DMS153 (cell line): ENCODE measurements at places on chromosomes 11 and 22.
A peak's percentile ranks its signal among the peaks of the same experiment; 100 is the strongest.

- no peak for DNase-seq
Measured at GRCh38 chr11:117705866-117706265, 91.2 kb downstream of the DSCAML1 start.

- no peak for DNase-seq
Measured at GRCh38 chr11:121933694-121934093, 182.3 kb downstream of the BLID start.

DNA sequence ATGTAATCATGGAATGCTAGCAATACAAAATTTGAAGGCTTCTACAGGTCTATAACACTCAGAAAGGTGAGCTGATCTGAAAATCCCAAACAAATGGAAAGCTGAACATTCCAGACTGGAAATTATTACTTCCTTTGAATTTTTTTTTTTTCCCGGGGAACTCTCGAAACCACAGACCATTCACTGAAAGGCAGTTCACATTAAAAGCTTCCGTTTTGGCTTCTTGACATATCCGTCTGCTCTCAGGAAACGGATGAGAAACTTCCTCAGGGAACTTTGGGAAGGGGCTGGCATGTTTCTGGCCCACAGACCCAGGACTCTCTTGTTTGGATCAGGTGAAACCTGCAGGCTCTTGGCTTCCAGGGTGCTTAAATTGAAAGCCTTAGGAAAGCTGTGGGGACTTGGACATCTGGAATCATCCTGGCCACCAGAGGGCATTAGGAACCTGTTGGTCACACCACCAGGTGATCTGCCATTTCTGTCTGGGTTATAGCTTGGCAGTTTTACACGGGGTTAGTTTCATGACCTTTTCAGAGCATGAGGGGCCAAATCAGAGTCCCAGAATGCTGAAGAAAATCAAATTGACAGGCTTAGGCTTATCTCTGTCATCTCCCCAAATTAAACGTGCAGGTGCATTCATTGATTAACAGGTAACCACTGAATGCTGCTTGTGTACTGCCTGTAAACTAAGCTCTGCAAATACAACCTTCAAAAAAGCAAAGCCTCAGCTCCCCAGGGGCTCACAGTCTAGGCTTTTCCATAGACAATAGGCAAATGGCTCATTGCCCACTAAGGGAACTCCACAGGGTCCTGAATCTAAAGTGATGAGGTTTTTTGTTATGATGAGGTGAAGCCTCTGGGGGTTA, 22.7 kb upstream of the GRAMD1B start:
- peak; percentile 72 for DNase-seq

GRCh38 chr22:37500745-37501609, 14.8 kb upstream of the MFNG start:
- DNase-seq: no peak

DNA sequence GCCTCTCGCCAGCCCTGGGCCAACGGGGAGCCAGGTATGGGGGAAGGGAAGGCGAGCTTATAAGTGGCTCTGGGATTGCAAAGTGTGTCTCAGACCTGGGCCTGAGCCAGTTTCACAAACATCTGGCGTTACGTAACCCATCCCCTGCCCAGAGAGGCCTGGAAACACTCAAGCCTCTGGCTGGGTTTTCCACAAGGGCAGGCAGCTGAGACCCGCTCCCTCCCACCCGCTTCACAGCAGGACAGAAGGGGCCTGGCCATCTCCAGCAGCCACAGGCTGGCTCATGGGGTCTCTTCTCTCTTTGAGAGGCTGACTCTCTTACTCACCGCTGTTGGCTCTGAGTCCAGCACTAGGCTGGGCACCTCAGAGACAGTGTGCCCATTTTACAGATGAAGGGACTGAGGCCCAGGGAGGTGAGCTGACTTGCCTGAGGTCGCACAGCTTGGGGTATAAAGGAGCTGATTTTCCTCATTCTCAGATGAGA, 44.5 kb downstream of the TRIOBP start:
- DNase-seq: peak; percentile 67

- no peak for DNase-seq
Measured at GRCh38 chr22:18005201-18005926, 19.0 kb downstream of the MICAL3 start.

DNA sequence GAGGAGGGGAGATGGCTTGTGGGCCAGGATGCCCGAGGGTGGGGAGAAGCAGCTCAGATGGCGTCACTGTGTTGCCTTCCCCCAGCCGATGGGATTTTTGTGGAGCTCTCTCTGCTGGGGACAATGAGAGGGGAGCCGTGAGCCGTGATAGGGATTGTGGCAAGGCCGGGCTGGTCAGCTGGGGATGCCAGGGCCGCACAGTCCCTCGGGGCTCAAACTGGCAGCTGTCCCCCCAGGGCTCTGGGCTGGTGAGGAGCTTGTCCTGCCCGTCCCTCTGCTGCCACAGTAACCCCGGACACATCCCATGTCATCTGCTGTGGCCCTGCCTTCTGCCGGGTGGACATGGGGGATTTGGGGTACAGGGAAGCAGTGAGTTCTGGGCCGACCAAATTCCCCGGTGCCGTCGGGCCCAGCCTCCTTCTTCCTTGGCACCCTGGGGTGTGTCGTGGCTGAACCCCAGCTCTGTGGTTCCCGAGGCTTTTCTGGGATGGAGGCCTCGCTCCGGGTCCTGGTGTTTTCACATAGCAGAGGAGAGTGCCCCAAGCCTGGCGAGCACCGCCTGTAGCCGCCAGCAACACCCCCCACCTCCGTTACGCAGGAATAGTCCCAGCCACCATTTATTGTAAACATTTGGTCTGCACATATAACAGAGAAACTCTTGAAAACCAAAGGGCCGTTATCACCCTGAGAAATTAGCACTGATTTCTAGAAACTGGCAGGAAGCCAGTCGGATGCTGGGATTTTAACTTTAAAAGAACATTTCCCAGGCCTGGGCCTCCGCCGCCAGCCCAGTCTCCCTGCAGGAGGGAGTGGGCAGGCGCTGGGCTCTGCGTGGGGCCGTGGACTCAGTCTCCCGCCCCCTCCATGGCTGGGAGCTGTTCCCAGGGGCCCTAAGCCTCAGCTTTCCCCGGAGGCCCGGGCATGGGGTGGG, 9.9 kb downstream of the BRSK2 start:
- no peak for DNase-seq

- DNase-seq: no peak
Measured at GRCh38 chr22:27866135-27867084, 52.6 kb downstream of the PITPNB start.
